ENCODE measurements at places on chromosomes 12 and 14.
A peak's percentile ranks its signal among the peaks of the same experiment; 100 is the strongest.

- DNase-seq, result no peak
Observed at GRCh38 chr12:3273409-3273853, 196.3 kb downstream of the TSPAN9 start.

DNA sequence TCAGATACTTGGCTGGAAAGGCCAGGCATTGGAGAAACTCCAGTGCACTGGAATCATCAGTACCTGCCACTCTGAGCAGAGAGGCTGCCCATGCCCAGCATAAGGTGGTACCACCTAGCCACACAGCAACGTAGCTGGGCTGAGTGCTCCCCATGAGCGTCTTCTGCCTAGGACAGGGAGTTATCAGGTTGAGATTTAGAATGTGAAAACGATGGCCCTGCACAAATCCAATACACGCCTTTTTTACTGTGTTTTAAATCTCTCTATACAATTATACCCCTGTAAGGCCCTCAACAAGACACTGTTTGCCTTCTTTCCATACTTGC, 66.7 kb upstream of the PTGR2 start:
- DNase-seq, result no peak

DNA sequence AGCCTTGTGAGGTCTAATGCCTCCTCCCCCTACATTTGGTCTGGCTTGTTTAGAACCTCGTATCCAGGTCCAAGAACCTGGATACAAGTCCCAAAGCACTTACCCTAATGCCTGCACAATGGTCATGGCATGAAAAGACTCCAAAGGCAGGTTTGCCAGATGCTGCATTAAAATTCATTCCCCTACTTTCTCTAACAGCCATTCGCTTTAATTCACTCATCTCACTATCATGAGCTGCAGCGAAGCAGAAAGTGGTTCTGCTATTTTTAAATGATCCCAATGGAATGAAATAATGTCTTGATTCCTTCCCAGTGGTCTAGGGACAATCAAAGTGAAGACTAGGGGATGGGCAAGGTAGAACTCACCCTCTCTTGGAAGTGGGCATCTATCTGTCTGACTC, 72.5 kb upstream of the MAX start:
- DNase-seq, result no peak

- DNase-seq, result no peak
Observed at GRCh38 chr14:104138098-104138717, at the start of gene KIF26A. TSS of gene KIF26A (plus strand) at chr14:104138587. CDS start at chr14:104138723, 136 bp downstream.

GRCh38 chr12:122998316-122998715, 17.8 kb downstream of the ARL6IP4 start:
- no peak for DNase-seq

DNA sequence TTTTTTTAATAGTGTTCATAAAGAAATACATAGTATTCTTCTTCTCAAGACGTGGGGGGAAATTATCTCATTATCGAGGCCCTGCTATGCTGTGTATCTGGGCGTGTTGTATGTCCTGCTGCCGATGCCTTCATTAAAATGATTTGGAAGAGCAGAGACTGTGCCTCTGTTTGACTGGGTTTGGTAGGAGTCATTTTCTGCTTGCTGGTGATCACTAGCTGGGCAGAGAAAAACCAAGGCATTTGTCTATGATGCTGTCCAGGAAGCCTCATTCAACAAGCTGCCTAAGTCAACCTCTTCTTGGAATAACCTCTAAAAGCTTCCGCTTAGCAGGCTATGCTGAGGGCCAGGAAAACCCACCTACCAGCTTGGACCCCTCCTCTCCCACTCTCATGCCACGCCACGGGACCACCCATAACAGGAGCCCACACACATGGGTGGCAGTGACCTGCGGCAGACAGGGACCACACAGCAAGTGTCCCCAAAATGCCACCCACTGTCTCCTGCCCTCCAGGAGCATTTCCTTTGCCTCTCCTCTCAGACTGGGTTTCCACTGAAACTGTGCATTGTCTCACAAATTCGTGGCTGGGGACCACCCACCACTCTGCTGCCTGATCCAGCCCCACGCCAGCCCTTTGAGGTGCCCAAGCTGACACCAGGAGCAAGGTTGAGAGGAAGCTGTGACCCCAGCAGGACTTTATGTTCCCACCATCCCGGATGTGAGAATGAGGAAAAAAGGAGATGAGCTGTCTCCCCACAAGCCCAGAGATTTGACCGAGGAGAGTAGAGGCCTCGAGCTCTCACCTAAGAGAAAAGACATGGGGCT, 36.8 kb downstream of the DAD1 start:
- DNase-seq, result no peak

- no peak for DNase-seq
Observed at GRCh38 chr12:101045486-101046464, 164.3 kb downstream of the SLC5A8 start.

DNA sequence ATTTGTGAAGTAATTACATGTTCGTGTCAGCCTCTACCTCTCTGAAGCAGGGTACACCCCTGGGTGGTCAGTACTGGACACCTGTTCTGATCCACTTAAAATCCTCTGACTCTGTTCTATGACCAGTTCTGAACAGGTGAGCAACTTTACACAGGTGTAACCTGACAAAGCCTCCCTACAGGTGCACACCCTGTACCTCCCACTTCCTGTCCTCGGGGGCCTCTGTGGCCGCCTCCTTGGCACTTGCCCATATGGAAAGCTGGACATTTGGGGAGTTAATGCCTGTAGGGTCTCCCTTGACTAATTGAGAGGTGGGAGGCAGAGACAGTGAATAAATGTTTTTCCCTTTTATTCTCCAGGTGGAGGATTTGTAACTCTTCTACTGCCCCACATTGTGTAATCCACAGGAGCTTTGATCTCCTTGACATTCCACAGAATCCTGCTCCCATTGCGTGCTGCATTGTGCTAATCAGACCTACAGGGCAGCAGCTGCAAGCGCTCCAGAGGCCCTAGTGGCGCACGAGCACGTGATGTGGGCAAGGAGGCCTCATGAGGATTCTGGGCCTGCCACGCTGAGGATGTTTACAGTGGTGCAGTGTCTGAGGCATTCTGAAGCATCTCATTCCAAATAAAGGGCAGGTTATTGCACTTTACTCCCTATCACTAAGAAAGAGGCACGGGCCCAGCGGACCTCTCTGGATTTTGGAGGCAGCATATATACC, 45.8 kb upstream of the BATF start:
- no peak for DNase-seq

- DNase-seq, result no peak
Observed at GRCh38 chr12:65106948-65107347, 14.2 kb downstream of the WIF1 start.

- DNase-seq, result no peak
Observed at GRCh38 chr14:93132472-93133065, 16.8 kb upstream of the ITPK1 start.

- no peak for DNase-seq
Observed at GRCh38 chr12:15918066-15918465, 6.9 kb downstream of the DERA start.

- DNase-seq, result no peak
Observed at GRCh38 chr14:23228812-23229211, 8.9 kb upstream of the RNF212B start.

GRCh38 chr12:131085125-131085815, 131.6 kb downstream of the ADGRD1 start:
- no peak for DNase-seq

- DNase-seq, result no peak
Observed at GRCh38 chr14:49209416-49209815, 376.8 kb downstream of the RPS29 start.

- no peak for DNase-seq
Observed at GRCh38 chr14:23248601-23249000, 10.9 kb downstream of the RNF212B start.

GRCh38 chr12:107229827-107230226, 136.5 kb upstream of the CRY1 start:
- DNase-seq, result no peak

GRCh38 chr12:102806592-102806991, 110.5 kb downstream of the PAH start:
- no peak for DNase-seq

DNA sequence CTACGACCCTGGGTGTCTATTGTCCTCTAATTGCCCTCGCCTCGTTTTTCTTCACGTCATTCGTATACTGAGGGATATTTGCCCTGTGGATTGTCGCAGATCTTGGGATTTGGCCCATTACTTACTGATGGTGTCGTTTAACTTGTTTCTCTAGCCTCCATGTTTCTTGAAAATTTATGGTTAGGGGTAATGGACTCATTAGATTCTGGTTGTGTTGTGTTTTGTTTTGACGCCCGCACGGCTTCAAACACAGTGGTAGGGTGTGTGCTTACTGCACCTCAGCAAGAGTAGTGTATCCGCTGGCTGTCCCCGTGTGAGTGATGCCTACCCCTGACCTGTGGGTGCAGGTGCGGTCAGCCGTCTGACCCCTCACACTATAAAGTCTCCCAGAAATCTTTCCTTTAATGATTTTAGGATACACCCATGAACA, 874 bp upstream of the RNU6-8 start:
- DNase-seq, result no peak

DNA sequence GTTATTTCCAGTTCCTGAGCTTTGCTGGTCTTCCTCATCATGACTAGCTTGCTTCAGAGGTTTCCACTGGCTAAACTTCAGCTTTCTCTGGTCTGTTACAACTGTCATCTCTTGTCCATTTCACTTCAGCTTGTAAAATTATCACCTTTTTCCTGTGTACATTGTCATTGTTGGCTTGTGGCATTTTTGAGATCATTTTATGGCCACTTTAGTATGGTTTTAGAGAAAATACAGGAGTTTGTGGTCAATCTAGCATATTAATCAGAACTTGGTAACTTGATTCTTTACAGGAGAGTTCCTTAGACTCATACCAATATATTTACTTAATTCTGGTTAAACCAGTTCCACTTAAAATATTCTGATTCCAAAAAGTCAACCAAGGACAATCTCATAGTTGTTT, 235.9 kb upstream of the KITLG start:
- DNase-seq, result no peak

DNA sequence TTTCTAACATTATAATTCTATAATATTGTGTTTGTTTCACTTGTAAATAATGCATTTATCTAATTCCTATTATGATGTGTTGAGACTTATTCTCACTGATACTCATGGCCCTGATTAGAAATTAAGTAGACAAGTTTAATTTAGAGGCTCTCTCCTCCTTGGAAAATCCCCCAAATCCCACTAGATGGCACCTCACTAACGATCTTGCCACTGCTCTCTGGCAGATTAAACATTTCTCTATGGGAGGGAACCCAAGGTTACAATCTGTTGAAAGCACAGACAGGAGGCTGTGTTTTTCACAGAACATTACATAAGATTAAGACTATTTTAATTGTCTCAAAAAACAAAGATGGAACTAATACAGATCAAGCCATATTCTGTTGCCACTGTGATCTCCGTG, 318.7 kb downstream of the LRFN5 start:
- peak; percentile 5 for DNase-seq

GRCh38 chr14:50085570-50086320, 30.6 kb downstream of the VCPKMT start:
- DNase-seq, result peak; percentile 17

DNA sequence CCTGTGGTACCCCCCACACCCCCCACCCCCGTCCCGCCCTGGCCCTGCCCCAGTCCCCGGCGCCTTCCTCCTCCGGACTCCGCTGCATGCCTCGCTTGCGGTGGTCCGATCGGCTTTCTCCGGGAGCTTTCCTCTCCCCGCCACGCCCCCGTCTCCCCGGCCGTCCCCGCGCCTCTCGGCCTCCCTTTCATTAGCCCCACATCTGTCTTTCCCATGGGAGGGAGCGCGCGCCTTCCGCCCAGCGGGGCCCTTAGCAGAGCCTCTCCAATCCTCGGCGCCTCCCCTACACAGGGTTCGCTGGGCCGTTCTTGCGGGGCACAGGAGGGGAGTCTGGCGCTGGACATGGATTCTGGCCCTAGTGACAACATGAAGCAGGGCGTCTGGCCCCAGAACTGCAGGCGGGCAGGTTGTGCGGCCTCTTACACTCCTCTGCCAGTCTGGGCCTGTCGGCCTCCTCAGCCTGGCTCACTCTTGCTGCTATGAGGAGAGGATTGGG, 1.5 kb upstream of the EFS start:
- no peak for DNase-seq

- peak; percentile 9 for DNase-seq
Observed at GRCh38 chr14:87745507-87746118, 247.4 kb downstream of the GALC start.

- no peak for DNase-seq
Observed at GRCh38 chr12:75308279-75308678, 21.8 kb downstream of the CAPS2 start.

DNA sequence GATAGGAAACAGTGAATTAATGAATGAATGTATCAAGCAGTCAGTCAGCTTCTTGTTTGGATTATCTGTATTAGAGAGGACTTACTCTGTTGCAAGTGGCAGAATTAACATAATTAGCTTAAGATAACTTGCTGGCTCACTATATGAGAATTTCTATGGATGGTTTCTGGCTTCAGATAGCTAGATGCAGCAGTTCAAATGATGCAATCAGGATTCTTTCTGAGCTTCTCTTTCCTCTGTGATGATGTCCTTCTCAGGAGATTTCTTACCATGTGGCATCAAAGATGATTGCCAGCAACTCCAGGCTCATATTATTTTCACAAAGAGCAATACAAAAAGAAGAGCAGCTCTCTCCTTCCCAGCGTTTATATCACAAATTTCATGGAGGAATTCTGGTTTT, 30.7 kb downstream of the FRMD6 start:
- DNase-seq, result peak; percentile 34

Measured in fibroblast of skin of left biceps (primary cell).